ENCODE measurements at places on chromosomes 7 and 10.

GRCh38 chr10:31940839-31941653 is 12.4 kb upstream of the ARHGAP12 start:
- DNase-seq: no peak

DNA sequence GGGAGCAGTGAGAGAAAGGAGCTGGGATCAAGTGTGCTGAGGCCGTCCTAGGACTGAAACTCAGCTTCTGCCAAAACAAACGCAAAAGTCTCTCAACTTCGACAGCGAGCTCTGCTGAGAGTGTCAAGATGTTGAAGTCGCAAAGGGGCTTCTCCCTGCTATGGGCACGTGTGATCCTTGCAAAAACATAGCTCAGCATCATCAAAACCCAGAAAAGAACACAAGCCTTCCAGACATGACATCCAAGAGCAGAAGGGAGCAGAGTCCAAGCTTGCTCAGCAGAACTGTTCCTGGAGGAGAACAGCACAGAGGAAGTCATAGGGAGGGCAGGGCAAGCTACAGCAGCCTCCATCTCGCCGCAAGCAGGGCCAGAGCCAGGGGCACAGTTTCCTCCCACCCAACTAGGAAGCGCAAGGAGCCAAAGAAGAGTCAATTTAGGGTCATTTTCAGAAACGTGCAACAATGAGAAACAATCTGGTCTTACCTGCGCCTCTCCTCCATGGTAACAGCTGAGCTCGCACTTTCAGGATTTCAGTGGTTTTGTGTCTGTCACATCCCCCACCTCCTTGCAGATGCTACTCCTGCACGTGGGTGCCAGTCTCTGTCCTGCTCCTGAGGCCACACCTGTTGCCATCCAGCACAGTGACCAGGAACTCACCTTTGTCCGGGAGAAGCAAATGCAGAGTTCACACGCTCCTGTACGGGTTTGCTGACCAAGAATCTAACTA is 113.9 kb downstream of the DIP2C start:
- DNase-seq: no peak

- DNase-seq: no peak
Observed at GRCh38 chr7:96996958-96997511, 8.3 kb upstream of the DLX6 start.

- DNase-seq: no peak
Observed at GRCh38 chr10:125687507-125688185, 4.7 kb upstream of the TEX36 start.

DNA sequence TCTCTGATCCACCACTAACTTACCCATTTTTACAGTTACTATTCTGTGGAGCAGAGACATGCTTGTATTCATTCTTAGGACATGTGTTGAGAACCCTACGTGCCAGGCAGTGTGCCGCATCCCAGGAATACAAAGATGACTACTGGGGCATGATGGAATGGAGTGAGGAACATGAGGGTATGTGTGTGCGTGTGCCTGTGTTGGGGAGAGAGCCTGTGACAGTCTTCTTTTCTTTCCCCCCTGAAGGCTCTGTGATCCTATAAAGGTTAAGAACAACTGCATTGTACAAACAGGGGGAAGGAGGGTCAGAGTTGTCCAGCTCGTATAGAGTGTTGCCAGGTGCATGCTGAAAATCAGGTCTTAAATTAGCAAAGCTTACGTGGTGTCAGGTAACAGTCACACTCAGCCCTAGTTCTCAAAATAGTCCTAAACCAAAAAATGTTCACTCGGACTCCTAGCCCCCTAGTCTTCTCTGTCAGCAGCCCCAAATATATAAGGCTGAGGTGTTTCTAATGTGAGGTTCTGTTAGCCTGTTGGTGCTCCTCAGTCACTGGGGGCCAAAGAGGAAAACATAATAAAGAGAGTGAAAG is 161.9 kb downstream of the CELF2 start:
- DNase-seq: no peak

- no peak for DNase-seq
Observed at GRCh38 chr10:56895306-56895705, 534.2 kb upstream of the ZWINT start.

DNA sequence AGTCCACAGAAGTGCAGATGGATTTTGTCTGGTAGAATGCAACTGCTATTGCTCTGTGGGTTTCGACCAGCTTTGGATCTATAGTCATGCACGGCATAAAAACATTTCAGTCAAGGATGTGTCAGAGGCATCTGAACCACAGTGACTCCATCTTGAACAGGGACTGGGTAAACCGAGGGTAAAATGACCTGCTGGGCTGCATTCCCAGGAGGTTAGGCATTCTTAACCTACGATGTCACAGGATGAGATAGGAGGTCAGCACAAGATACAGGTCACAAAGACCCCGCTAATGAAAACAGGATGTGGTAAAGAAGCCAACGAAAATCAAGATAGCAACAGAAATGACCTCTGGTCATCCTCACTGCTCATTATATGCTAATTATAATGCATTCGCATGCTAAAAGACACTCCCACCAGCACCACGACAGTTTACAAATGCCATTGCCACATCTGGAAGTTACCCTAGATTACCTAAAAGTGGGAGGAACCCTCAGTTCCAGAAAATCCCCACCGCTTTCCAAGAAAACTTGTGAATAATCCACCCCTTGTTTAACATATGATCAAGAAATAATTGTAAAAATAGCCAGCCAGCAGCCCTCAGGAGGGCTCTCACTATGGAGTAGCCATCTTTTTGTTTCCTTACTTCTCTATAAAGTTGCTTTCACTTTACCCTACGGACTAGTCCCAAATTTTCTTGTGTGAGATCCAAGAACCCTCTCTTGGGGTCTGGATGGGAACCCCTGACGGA is 50.7 kb upstream of the CPXM2 start:
- no peak for DNase-seq

GRCh38 chr10:59036311-59037017 is 140.0 kb upstream of the PHYHIPL start:
- no peak for DNase-seq

- DNase-seq: peak; percentile 30
Observed at GRCh38 chr10:73647211-73647874, 6.1 kb upstream of the MYOZ1 start.

Measured in T-helper 2 cell (primary cell).